K562 (cell line): ENCODE measurements at places on chromosomes 3 and 15. TPM values are rescaled to one million over a fixed set of nuclear protein-coding genes. Genes with fewer than 3 reads are reported as not detected.

- DNase-seq, result no peak
Observed at GRCh38 chr3:133851931-133852330, 43.8 kb downstream of the RAB6B start.

GRCh38 chr3:12205171-12205570, 46.5 kb upstream of the TIMP4 start:
- no peak for DNase-seq

Gene GABRB3
- total RNA-seq, result 0.33 and 0.63 TPM in 2 replicates

Gene PARL
- 67.7 and 82.2 TPM in 2 replicates for total RNA-seq

DNA sequence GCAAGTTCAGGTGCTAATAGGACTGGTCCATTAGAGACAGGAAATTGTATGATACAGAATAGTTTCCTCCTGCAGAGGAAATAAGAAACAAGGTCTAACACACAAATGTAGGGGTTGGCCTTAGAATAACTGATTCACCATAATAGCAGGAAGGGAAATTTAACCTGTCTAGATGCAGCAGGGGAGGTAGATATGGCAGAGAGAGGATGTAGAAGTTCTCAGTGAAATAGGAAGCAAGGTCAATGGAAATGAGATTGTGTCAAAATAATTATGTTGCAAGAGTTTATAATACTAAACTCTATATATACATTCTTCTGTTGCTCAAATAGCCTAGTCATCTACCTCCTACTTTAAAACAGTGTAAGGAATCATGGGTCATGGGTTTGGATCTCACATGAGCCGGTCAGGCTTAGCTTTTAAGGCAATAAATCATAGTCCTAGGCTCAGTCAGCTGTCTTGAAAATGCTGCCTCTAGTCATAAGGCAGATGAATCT, 17.0 kb downstream of the BCL2A1 start:
- no peak for DNase-seq

Gene SLC24A5
- total RNA-seq, result not detected in 2 replicates

GRCh38 chr15:87739866-87740265, 516.7 kb downstream of the NTRK3 start:
- DNase-seq, result no peak

Gene CGNL1
- total RNA-seq, result 0.07 and 0.18 TPM in 2 replicates

GRCh38 chr3:53137221-53137620, 7.0 kb upstream of the RFT1 start:
- DNase-seq, result no peak

DNA sequence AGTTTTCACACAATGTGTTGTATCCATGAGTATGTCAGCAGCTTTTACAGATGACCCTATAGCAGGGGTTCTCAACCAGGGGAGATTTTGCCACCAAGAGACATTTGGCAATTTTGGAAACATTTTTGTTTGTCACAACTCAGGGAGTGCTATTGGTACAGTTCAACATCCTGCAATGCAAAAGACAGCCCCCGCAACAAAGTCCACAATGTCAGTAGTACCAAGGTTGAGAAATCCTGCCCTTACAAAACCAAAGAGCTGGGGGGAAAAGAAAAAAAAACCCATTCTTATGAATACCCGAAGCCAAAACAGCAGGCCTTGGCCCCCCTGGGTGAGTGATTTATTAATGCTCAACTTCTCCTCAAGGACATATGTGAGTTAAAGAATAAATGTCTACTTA, 99.1 kb downstream of the LARS2 start:
- DNase-seq, result no peak

Gene ELP6
- total RNA-seq, result 76.9 and 77.0 TPM in 2 replicates

DNA sequence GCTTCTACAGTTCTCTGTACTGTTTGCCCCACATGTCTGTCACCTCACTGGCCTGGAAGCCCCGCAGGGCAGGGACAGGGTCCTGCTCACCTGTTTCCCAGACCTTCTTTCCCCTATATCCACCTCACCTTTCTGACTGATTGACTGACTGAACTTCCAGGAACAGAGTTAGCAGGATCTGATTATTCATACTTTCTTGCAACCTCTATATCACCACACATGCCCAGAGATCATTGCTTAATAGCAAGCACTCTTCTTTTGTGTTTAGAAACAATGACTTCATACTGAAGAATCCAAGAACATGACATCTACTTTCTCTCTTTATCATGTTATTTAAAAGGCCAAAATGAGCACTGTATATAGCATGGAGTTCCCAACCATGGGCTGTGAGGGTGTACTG, 18.0 kb upstream of the CLEC3B start:
- no peak for DNase-seq

Gene MCTP2
- 0.07 TPM in 2 replicates for total RNA-seq

DNA sequence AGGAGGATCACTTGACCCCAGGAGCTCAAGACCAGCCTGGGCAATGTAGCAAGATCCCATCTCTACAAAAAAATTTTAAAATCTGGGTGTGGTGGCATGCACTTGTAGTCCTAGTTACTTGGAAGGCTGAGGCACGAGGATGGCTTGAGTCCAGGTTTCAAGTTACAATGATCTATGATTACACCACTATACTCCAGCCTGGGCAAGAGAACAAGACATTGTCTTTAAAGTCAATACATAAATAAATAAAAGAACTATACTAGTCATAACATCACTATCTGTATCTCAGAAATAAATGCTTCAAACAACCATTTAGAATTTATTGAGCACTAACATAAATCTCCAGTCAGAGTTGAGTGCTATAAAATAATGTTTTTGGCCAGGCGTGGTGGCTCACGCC, 8.5 kb upstream of the PHLDB2 start:
- no peak for DNase-seq

- no peak for DNase-seq
Observed at GRCh38 chr3:103991461-103992115, 1375.1 kb upstream of the ALCAM start.

Gene ASB14
- total RNA-seq, result not detected in 2 replicates

- no peak for DNase-seq
Observed at GRCh38 chr3:37949866-37950265, 40.7 kb upstream of the VILL start.

- no peak for DNase-seq
Observed at GRCh38 chr15:37516621-37517020, 416.3 kb upstream of the MEIS2 start.

DNA sequence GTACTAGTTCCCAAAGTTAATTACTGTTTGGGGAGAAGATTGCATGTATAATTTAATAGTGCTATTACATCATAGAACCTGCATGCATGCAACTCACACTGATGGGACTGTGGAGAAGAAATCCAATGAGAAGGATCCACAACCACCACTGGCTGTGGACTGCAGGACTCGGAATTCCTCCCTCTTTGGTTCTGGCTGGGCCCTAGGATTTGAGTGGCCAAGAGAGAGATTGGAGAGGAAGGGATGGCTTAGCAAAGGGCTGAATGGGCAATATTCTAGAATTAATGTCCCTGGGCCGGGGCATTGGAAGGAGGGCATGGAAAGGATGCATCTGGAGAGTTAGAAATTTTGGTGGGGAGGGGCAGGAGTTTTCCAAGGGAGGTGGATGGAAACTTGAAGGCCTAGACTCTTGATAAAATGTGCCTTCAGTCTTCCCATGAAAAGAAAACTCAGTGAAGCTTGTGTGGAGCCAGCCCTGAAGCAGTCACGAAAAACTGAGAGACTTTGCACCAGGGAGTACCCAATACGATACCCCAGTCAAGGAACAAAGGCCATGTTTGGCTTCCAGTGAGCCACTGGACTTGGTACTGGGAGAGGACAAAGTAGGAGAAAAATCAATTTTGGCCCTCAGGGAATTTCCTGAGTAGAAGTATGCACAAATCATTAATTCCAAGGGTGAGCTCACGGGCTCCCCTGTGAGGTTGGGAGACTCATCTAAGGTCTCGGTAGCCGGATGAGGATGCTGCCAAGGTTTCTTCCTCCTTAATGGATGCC, 31.4 kb upstream of the TPM1 start:
- no peak for DNase-seq

Gene MASP1
- total RNA-seq, result 0.13 and 0.22 TPM in 2 replicates

DNA sequence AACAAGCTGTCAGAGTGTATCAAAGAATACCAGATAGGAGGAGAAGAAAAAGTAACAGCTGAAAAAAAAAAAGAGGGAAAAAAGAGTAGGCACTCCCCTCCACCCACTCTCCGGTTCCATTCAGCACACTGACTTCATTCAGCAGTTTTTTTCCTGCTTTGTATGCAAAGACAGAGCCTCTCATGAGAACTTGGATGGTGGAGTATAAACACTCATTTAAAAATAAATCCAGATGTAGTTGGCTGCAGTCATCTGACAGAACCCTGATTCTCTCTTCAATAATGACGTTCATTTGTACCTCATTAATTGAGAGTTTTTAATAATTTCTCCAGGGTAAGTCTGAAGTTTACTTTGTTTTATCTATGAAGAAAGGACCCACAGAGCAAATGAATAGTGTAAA, 81.0 kb downstream of the TMEM108 start:
- DNase-seq, result no peak

Gene NLGN1
- not detected in 2 replicates for total RNA-seq

DNA sequence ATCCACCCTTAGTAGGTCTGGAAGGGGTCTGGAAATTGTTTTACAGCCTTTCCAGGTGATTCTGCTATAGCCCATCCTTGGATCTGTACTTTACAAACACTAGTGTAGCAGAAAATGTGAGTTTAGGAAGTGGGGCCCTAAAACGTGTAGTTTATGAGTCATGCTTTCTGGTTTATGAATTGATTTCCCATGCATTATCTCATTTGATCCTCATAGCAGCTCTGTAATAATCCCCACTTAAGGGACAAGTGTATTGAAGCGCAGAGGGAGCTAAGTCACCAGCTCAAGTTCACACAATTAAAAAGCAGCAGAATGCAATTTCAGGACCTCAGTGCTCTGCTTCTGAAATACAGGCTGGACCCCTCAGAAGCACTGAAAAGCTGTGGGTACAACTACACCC, 22.7 kb upstream of the STARD5 start:
- no peak for DNase-seq

GRCh38 chr3:8523041-8523440, 21.4 kb downstream of the LMCD1 start:
- no peak for DNase-seq

DNA sequence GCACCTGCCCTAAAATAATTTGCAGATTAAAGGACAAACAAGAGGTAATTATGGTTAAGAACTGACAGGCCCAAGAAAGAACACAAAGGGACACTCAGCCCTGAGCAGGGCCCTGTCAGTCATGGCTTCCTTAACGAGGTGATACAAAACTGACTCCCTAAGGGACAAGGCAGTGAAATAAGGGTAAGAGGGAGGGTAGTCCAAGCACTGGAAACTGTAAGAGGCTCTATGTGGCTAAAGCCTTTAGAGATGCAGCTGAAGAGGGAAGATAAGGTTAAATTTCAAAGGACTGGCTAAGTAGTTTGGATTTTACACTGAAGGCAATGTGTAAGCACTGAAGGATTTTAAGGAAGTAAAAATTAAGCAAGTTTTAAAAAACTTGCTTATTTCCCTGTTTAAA, 3.9 kb downstream of the ATR start:
- peak; percentile 61 for DNase-seq

Gene B3GNT5
- total RNA-seq, result 23.8 and 25.0 TPM in 2 replicates

Gene NSMCE3
- 5.2 and 5.6 TPM in 2 replicates for total RNA-seq

Gene FOXL2NB
- 10.2 TPM in 2 replicates for total RNA-seq

Gene GPR149
- not detected in 2 replicates for total RNA-seq

DNA sequence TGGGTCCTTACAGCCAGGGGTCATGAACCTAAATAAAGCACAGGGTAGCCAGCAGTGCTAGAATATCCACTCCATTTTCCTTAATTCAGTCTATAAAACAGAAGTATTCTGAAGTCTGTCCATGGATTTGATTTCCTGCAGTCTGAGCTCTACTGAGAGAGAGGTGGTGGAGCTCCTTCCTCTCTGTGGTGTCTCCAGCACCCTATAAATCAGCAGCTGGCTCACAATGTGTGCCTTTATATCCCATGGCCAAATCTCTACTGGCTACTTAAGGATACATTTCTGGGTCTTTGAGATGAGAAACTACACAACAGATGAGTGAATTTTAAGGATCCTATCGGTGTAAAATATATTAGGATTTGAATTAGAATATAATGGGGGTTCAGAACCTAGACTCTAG, 339.9 kb upstream of the RBMS3 start:
- no peak for DNase-seq

DNA sequence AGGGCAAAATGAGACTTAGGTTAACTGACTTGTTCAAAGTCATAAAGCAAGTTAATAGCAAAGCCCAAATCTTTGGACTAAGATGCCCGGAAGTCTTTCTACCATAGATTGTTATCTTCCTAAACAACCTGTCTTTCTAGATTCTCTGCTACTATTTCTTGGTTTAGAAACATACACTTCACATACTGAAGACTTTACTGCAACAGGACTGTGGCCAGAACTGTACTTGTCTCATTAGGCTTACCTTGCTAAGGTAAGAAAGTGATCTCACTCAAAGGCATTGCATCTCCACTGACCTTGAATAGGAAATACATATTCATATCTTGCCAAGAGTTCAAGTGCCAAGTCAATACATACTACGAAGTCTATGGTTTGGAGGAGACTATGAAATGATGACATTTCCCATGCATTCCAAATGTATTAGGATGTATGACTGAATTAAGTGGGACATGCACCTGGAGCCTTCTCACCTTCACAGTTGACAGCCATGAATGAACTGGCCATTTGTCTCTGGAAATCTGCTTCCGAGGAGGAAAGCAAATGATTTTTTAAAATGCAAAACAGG, 5.0 kb downstream of the ZDHHC3 start:
- no peak for DNase-seq

DNA sequence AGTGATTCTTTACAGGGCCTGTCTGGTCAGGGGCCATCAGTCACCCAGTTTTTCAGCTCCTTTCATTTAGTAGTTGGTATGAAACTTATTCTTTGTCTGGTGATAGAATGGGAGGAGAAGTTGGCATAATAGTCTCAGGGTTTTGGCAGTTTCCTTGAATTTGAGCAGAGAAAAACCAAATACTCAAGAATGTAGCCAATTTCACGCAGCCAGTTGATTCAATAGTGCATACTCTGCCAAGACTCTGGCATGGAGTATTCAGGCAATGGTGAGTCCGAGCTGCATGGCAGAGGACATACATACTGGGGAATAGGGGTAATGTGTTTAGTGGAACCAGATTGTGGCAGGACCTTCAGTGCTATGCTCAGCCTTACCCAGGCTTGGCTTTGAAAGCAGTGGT, 118.3 kb downstream of the GALK2 start:
- no peak for DNase-seq

Gene TPRG1
- not detected in 2 replicates for total RNA-seq

DNA sequence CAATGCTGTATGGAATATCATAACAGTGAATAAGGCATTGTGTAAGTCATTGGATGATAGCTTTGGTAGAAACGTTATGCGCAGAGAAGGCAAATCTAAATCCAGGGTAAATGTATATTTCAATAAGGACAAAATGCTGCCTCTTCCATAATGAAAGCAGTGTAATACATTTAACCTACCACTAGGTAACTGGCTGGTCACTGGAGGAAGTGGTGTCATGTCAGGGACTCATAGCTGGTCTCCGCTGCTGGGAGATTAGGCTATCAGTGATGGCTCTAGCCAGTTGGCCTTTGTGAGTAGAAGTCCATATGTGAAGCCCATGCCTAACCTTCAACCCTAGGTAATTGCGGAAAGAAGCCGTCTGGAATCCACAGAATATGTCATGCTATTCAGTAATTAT, 140.9 kb downstream of the NLGN1 start:
- DNase-seq, result no peak
